NCI-H1092 treated with DMSO at 0.1 percent for 48 hours (cell line): ENCODE measurements at places on chromosomes 5 and 9.

DNA sequence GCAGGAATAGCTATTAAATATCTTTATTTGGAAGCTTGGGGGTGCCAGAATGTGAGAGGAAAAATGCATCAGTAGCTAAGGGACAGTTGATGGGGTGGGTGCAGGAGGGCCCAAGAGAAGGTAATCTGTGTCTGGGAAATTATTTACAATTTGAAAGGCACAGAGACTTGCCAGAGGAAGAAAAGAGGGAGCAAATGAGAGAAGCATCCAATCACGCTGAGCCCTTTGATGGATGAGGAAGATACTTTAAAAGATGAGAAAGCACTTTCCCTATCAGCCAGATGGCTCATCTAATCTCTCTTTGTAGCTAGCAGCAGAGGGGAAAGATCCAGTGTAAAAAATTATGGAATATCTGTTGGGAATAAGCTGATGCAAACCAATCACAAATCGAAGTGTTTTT is 57.0 kb upstream of the ABCA1 start:
- peak; percentile 16 for DNase-seq

DNA sequence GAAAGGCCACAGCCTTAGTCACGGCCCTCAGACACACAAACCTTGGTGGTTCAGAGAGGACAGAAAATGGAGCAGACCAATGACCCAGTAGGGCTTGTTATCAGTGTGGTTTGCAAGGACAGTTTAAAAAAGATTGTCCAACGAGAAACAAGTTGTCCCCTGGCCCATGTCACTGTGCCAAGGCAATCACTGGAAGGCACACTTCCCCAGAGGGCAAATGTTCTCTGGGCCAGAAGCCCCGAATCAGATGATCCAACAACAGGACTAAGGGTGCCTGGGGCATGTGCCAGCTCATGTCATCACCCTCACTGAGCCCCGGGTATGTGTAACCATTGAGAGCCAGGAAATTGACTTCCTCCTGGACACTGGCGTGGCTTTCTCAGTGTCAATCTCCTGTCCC is 950.1 kb upstream of the CTNND2 start:
- no peak for DNase-seq

GRCh38 chr9:19624519-19624918 is 164.3 kb downstream of the SLC24A2 start:
- no peak for DNase-seq

GRCh38 chr5:111072949-111073682 is 1.6 kb downstream of the TSLP start:
- DNase-seq: peak; percentile 12

DNA sequence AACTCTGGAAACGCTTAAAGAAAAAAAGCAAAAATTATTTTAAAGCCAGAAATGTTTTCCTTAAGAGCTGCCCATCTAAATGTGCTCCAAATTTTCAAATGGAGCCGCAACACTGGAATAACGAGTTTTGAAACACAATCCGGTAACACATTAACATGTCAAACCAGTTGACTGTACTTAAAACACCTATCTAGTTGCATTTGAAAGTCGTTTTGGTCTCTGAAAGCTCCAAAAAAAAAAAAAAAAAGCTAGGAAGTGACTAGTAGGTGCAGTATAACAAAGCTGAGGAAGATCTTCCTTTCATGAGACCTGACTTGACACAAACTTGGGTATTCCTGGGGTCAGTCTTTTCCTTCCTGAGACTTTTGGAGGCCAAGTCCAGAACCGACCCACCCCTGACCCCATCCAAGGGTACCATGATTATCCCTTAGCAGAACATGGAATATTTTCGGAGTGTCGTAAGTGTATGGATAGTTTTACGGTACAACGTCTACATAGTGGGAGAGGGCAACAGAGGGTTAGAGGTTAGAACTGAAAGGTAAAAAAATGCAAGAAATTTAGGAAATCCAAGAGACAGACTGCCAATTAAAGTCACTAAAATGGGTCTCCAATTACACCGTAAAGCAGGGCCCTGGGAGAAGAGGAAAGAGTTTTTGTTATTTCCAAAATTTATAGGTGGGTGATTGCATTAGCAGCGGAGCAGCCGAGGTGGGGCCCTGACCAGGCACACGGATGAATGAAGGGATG is 812 bp downstream of the CETN3 start:
- no peak for DNase-seq

- no peak for DNase-seq
These were observed 209.4 kb downstream of the MAN2A1 start for GRCh38 chr5:109899163-109899535.

- no peak for DNase-seq
These were observed 521 bp upstream of the SLIT3 start for GRCh38 chr5:169301386-169301934.

DNA sequence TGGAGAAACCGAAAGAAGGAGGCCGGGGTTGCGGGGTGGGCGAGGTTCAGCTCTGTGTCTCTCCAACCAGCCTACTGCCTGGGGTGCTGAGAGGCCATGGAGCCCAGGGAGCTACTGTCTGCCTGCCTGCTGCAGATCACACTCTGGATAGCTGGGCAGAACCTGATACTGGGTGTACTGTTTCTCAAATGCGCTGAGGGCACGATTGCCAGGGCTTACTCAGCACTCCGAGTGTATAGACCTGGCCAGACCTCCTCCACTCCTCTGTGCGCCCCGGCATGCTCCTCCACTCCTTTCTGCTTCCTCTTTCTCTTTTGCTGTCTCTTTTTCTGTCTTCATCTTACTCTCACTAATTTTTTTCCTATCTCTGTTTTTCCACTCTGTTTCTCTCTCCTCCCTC is 215.1 kb downstream of the PAPPA start:
- DNase-seq: no peak

DNA sequence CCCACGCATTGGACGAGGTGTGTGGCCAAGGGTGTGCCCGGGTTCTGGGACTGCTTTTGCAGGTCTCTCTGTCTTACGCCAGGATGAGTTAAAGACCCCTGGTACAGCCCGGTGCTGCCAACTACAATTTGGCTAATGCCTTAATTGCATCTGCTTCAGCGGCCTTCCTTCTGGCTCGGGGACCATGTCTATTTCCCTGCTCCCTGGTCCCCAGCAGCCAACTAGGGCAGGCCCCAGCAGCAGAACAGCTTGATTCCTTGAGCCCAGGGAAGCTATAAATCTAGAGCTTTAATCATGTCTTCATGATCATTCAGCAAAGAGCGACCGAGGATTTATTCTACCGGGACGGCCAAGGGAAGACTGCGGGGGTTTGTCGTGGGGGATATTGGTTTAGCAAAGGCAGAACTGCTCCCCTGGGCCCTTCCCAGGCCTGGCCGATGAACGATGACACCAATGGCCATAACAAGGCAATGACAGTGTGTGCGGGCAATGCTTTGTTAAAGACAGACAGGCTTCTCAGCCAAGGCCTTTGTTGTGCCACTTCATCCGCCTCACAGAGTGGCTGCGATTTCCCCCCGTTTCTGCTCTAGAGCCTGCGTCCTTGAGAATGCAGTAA is 51.4 kb downstream of the CFAP77 start:
- DNase-seq: no peak

GRCh38 chr9:19026375-19026774 is 6.6 kb downstream of the SAXO1 start:
- no peak for DNase-seq

- DNase-seq: no peak
These were observed 239.9 kb downstream of the FSTL4 start for GRCh38 chr5:133372293-133372937.

DNA sequence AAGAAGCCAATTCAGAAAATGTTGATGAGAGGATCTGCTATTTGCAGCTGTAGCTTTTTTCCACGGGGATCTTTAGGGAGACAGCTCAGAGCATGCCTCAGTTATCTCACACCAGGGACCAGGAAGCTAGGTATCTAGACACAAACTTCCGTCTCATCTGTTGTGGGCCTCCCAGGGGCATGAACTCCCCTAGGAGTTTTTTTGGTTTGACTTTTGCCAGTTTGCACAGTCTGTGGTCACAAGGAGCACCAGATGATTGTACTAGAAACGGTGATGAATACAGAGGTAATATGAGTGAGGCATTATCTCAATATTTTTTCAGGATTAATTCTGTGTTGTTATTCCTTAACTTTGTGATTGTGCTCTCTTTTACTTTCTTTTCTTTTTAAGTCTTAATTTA is 533.2 kb upstream of the SEMA6A start:
- DNase-seq: no peak

DNA sequence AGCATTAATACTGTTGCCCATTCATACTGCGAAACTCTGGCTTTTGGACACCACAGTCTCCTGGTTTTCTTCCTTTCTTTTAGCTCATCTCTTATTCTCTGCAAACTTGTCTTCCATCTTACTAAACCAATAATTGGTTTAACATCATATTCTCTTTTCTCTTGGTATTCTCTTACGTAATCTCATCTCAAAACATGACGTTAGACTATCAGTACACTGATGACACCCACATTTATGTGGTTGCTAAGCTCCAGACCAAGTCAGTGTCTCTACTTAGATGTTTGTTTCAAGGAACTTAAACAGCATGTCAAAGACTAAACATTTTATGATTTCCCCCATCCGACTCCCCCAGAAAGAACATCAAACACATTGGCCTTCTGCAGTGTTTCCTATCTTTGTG is 2.1 kb downstream of the PRRC1 start:
- no peak for DNase-seq

DNA sequence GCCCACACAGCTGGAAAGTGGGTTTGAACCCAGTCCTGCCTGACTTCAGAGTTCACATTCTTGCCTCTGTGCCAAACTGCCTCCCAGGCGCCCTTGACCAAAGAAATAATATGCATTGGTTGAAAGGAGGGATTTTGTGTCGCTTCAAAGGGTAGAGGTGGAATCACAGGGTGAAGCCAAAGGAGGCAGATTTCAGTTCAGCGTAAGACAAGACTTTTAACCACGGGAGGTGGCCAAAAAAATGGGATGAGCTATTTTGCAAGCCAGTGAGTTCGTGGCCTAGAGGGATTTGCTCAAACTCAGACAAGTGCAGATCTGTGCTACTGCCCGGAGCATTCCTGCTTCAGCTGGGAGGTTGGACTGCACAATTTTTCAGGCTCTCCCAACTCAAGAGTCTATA is 57.6 kb upstream of the RANBP3L start:
- no peak for DNase-seq

- DNase-seq: peak; percentile 87
These were observed 81.5 kb downstream of the SHB start for GRCh38 chr9:37987467-37987981.

- no peak for DNase-seq
These were observed 463.8 kb downstream of the TLE1 start for GRCh38 chr9:81225596-81225995.

GRCh38 chr5:57137401-57137800 is 36.5 kb upstream of the GPBP1 start:
- no peak for DNase-seq

- DNase-seq: no peak
These were observed 7.6 kb downstream of the SLC6A7 start for GRCh38 chr5:150197476-150197875.

DNA sequence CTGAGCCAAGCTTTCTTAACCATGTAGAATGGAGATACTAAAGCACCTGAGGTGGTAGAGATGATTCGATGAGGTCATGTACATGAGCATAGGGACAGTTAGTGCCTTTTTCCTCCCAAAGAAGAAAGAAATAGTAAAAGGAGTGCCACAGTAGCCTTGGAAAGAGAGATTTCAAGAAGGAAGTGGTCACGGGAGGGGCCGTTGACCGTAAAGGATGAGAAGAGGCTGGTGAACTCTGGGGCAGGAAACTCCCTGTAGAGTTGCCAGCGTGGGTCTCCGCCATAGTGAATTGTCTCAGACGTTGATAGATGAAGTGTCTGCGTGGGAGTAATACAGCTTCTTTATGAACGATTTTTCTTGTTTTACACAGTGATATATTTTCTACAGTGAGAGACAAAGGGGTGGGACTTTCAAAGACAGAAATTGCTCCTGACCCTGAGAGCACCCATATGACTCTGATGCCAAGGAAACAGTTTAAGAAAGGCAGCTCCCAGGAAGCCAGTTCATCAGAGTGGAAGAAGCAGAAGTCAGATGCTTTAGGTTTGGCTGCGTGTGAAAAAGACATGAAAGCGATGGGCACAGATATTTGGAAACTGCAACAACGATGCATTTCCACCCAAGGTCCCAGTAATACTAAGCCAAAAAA is 41.3 kb downstream of the UGCG start:
- no peak for DNase-seq

DNA sequence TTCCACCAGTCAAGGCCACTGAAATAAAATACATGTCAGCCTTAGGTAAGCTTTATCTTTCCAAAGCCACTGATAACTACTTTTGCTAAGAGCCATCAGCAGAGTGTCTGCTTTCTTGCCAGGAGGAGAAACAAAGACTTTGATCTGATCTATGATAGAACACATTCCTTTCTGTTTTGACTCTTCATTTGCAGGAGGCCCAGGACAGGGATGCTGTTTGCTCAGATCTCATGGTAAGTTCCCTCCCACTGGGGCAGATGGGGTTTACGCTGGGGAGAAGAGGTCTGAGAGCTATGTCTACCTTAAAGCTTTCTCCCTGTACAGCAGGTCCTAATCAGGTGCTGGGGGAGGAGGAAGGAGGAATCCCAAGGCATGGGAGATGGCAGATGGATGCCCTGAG is 497.6 kb downstream of the NTRK2 start:
- no peak for DNase-seq

- no peak for DNase-seq
These were observed 118.8 kb downstream of the SIL1 start for GRCh38 chr5:139079225-139079990.

GRCh38 chr5:36664766-36665165 is 58.4 kb downstream of the SLC1A3 start:
- no peak for DNase-seq

DNA sequence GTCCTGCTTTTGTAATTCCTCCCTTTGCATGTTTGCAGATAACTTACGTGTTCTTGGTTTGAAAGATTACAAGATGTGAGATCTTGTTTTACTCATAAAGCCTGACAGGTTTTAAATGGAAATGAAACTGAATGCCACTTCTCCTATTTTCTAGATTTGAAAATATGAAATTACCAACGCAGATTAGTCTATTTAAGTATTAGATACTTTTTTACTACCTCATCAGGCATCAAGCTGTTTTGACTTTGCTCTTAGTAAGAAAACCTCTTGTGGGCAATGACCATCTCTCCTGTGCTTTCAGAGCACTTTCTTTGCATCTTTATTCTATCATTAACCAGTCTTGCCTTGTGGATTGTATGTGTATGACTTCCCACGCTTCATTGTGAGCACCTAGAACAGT is 3.5 kb downstream of the DMXL1 start:
- no peak for DNase-seq

GRCh38 chr9:3012842-3013241 is 168.9 kb upstream of the PUM3 start:
- DNase-seq: no peak

DNA sequence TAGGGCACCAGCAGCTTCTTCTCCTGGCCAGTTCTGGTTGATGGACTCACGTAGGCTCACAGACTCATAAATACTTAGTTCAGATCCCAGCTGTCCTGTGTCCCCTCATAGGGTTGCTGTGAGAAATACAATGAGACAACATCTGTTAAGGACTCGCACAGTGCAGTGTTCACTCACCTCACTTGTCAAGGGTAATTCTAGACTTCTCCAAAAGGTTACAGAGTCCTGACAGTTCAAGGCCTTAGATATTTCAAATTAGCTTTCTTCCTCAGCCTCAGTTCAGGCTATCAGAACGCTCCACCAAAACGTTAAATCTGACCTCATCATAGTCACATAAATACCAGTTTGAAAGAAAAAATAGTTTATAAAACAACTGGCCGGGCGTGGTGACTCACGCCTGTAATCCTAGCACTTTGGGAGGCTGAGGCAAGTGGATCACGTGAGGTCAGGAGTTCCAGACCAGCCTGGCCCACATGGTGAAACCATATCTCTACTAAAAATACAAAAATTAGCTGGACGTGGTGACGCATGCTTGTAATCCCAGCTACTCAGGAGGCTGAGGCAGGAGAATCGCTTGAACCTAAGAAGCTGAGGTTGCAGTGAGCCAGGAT is 106.3 kb downstream of the UGCG start:
- no peak for DNase-seq

- no peak for DNase-seq
These were observed 936 bp upstream of the WDR5 start for GRCh38 chr9:134134949-134135342.
